ENCODE measurements at places on chromosomes 7 and 10.

DNA sequence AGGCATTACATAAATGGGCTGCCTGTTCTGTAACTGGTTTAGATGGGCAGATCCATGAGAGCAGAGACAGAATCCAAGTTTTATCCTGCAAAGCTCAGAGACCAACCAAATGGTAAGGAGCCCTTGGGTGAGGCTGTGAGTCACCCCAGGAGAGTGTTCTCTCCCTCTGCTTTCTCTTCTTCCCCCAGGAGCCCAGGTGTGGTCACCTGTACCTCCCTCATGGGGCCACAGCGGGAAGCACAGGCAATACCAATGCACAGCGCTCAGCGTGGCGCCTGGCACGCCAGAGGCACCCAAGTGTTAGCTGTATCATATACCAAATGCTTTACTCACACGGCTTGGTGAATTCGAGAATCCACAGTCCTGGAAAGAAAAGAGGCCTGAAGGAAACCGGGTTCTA, 39.4 kb downstream of the CTBP2 start:
- DNase-seq, result no peak

DNA sequence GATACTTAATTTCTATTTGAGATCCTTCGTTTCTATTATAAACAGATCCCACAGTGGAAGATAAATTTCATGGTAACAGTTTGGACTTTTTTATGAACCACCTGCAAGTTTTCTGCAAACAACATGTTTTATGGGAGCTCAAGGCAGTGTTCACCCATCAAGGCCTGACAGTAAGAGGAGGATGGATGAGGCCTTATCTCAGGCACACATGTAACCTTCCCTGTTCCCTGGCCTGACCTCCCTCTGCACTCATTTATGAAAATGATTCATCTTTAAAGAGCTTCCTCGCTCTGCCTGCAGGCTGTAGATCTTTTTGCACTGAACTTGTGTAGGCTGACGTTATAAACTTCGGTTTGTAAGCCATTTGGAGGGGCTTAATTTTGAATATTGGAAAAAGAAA, 500.1 kb downstream of the GATA3 start:
- no peak for DNase-seq

GRCh38 chr7:19709249-19709578, 377 bp upstream of the POLR1F start:
- no peak for DNase-seq

- no peak for DNase-seq
These were observed 29.7 kb downstream of the NUP42 start for GRCh38 chr7:23211589-23211988.

DNA sequence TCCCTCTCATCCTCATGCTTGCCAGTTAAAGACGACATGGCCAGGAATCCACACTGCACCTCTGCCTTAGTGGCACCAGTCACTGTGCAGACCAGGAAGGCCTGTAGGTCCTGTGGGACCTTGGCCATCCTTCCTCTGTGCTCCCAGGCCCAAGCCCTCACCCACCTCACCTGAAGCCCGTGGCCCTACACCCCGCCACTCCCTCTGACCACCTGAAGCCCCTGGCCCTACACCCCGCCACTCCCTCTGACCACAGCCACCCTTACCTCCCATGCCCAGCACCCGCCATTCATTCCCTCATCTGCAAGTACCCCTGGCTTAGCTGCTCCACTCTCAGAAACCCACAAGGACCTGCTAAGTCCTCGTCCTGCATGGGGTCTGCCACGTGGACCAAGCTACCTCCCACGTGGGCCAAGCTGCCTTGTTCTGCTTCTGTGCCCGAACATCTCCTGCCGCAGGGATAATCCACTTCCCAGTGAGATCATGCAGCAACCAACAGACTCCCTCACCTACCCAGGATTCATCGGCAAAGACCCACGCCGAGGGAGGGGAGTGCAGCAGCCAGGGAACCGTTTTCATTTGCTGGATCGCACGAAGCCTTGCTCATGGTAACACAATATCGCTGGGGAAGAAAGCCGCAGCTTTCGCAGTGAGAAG, 151.2 kb downstream of the TCERG1L start:
- DNase-seq, result no peak

- no peak for DNase-seq
These were observed 943.5 kb downstream of the CNTNAP2 start for GRCh38 chr7:147060070-147060469.

DNA sequence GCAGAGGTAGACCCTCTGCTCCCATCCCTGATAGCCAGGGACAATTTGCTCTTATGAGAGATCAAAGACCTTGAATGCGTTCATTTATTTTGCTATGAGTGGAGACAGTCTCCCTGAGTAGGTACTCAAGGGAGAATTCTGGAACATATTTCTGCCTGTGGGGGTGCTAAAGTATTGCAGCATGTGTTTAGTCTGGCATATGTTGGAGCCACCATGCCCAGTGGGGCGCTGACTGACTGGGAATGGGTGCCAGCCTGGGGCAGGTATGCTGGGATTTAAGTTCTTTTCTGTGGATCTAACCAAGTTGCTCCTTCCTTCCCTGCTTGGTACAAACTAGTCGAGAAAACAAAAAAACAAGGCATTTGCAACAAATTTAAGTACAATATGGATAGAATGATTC, 99.1 kb downstream of the JCAD start:
- no peak for DNase-seq

GRCh38 chr7:48962821-48963505, 38.6 kb downstream of the CDC14C start:
- no peak for DNase-seq

- DNase-seq, result no peak
These were observed 1030.0 kb downstream of the GRM8 start for GRCh38 chr7:126222782-126223181.
